Activated CD4-positive, alpha-beta T cell treated with anti-CD3 and anti-CD28 coated beads, Interleukin-2, amount 50 U/mL, for 24 hours (primary cell): ENCODE measurements at places on chromosomes 12 and 14.

- DNase-seq: no peak
These were observed 70.9 kb downstream of the TBK1 start for GRCh38 chr12:64522807-64523206.

- peak; percentile 27 for DNase-seq
These were observed 589.3 kb upstream of the TMEM132C start for GRCh38 chr12:127677537-127678131.

- DNase-seq: no peak
These were observed 597 bp downstream of the MLF2 start for GRCh38 chr12:6752167-6752920.

- no peak for DNase-seq
These were observed 19.8 kb downstream of the INSM2 start for GRCh38 chr14:35553808-35554207.

GRCh38 chr12:117105902-117106301 is 6.7 kb upstream of the TESC start:
- DNase-seq: no peak

GRCh38 chr14:32307881-32308582 is 21.1 kb upstream of the AKAP6 start:
- no peak for DNase-seq

DNA sequence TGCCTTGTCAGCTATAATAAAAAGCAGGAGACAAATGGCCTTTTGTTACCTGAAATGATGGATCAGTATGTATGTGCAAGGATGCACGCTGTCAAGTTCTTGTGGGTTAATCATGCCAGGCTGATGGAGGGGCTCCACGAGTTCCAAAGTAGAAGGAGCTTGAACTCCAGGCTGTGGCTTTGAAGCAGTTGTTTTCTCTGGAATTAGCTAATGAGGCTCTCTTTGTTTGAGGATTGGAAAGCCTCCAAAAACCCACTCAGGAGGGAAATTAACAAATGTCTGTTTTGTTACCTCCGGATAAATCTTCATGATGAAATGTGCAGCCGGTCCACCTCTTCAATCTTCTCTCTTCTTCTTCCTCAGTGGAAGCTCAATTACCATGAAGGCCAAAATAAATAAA is 605.5 kb downstream of the DIO2 start:
- DNase-seq: no peak

DNA sequence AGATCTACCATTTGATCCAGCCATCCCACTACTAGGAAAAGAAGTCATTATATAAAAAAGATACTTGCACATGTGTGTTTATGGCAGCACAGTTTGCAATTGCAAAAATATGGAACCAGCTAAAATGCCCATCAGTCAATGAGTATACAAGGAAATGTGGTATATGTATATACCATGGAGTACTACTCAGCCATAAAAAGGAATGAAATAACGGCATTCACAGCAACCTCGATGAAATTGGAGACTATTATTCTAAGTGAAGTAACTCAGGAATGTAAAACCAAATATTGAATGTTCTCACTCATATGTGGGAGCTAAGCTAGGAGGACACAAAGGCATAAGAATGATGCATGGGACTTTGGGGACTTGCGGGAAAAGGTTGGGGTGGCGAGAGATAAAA is 402.6 kb downstream of the RAD51B start:
- DNase-seq: no peak

- DNase-seq: no peak
These were observed 4.6 kb upstream of the RPL6 start for GRCh38 chr12:112413855-112414625.

GRCh38 chr12:52311285-52311648 is 9.9 kb downstream of the KRT83 start:
- no peak for DNase-seq

- DNase-seq: no peak
These were observed 70.5 kb downstream of the TRIM9 start for GRCh38 chr14:51024377-51024776.

GRCh38 chr14:94646481-94646880 is 34.3 kb downstream of the SERPINA3 start:
- DNase-seq: no peak

DNA sequence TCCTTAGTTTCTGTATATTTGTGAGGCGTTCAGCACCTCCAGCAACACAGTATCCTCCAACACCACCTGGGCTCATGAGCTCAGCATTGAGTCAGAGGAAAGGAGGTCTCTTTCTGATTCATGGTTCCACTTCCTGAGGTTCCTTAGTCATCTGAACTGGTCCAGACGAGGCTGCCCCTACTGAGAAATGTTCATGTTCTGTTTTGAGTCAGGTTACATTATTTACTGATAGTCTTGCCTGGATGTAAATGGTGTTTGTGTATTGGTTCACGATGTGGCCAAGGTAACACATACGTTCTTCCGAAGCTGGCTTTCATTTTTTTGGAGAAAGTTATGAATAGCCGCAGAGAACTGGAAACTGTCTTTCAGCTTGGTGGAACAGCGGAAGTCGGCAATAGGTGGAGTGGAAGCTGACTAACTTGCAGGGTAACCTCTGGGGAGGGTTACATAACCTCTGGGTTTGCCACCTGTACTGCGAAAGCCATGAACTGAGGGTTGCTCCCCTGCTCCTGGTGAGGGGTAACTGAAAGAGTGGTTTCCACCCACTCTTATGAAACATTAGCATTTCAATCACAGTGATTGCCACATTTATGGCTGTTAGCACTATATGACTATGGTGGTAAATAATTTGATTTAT is 42.2 kb upstream of the MANSC4 start:
- peak; percentile 70 for DNase-seq

DNA sequence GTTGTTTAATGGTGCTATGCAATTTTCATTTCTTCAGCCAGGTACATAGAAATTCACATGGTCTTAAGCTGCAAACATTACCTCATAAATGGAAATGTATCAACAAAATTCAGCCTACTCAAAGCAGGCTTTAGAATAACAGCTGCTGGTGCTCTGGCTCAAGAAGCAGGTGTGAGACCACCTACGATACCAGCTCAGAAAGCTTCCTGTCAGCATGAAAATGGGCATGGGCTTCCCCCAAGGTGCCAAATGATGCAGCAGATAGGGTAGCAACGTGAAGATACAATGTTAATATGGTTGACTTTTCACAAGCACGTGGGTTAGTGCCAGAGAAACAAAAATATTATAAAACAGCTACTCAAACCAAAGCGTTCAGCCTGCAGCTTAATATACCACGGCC is 343.4 kb upstream of the PRICKLE1 start:
- no peak for DNase-seq

DNA sequence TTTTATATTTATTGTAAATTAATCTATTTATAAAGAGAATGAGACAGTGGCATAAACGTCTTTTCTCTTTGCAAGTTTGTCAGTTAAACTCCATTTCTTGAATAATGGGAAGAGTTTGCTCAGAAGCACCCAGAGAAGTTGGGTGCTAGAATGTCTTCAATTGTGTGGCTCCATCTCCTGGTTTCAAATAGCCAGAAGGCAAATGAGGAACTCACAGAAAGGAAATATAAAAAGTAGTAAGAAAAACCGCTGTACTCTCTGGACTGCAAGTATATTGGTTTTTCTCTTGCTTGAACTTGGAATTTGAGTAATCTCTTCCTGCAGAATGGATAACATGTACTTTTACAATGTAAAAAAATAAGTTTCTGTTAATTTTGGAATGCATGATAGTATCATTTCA is 217.5 kb downstream of the DPY19L2 start:
- no peak for DNase-seq

DNA sequence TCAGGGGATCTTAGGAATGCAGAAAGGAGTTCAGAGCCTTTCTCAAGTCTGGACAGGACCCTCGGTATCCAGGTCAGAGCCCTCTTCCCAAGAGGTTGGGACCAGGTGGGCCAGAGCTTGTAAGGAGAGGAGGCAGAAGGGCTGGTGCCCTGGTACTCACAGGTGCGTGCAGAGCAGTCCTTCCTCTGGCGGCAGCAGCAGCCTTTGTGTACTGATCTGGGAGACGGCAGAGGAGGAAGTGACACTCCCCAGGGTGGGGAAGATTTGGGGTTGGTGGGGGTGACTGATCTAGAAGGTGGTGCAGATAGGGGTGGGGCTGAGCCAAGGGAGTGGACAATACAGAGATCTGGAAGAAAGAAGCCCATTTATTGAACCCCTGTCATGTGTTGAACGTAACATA is at the start of gene ITGB7:
TSS of gene ITGB7 (minus strand) at position 210 of the 400 bp plus-strand sequence. CDS start 6,808 bp downstream, outside the sequence.
- no peak for DNase-seq

GRCh38 chr14:54704768-54705167 is 137.8 kb downstream of the SAMD4A start:
- no peak for DNase-seq

- DNase-seq: no peak
These were observed 393.5 kb downstream of the PCNX1 start for GRCh38 chr14:71300566-71301330.

DNA sequence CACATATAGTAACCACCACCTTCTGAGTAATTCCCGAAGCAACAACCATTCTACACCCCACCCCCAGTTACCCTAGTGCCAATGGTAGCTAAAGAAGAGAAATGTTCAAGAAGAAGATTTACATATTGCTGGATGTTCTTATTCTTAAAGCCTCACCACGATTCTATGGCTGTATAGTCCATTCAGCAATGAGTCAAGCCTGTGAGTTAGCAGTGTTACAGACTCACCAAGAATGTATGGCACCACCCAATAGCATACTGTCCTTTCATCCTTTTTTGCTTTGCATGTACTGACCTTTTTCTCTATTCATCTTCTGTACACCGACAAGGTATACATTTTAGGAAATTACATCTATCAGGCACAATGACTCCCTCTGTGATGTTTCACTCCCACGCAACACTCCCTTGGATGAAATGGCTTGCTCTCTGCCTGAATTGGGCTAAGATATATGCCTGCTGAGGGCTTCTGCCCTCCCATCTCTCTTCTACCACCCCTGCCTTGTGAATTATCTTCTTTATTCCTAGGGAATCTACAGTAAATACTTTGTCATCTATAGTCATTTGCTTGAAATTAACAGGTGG is 945.8 kb downstream of the DIO2 start:
- DNase-seq: no peak
